ENCODE measurements at places on chromosomes 1 and 21.
A peak's percentile ranks its signal among the peaks of the same experiment; 100 is the strongest.

DNA sequence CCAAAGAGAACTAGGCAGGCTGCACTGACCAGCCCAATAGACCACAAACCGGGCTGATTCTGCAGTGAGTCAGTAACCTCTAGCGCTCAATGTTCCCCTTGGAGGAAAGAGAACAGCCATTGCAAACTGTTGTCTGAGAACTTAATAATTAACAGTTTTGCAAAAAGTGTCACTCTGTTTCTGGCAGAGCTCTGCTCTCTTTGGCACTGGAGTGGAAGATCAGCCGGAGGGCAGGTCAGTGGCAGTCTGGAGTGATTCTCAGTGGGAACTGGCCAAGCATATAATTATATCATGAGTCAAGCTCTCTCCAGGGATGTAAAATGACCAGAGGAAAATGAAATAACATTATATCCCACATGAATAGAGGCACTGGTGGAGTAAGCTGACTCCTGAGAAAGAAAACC is 238.3 kb downstream of the HLX start:
- DNase-seq: no peak

DNA sequence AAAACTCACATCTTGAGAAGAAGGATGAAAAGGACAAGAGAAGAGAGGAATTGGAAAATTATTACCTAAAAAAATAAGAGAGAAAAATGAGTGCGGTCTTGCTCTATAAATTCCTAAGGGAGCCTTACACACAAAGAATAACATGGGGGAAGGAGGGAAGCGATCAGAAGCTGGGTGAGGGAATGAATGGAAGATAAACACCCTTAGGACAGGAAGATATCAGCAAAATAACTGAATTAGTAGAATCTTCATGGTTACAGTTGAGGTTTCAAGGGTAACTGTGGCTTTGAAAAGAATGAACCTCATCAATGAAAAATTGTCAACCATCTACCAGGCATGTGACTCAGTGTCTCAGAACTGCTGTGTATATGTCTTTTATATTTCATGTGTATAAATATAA is 192.5 kb upstream of the FOXD3 start:
- no peak for DNase-seq

- DNase-seq: no peak
These were observed at the start of gene SYCP1 for GRCh38 chr1:114854693-114855320. Gene SYCP1, plus strand, starts transcription at chr1:114854863. Its CDS starts 602 bp downstream, at chr1:114855465.

GRCh38 chr1:41361495-41362356 is 492 bp downstream of the FOXO6 start:
- DNase-seq: peak; percentile 66

- no peak for DNase-seq
These were observed 37.2 kb upstream of the AGO1 start for GRCh38 chr1:35845766-35846165.

DNA sequence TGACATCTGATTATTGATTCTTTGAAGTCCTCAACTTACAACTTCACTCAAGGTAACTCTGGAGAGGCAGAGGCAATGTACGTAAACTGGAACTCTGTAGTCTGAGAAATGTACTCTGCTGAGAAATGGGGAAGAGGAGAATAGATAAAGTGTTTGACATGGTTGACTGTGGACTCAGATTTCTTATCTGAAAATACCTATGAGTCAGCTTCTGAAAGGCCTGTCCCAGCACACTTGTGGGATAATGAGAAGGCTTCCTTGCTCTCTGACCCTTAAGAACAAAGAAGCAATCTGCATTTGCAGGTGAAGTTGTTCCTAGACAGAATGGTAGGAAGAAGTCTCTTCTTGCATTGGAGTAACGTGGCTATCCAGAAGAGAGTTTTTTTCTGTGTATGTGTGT is 1573.5 kb downstream of the BRINP3 start:
- DNase-seq: no peak

GRCh38 chr1:225651872-225652728 is 823 bp downstream of the ENAH start:
- DNase-seq: peak; percentile 50

GRCh38 chr1:181674617-181675016 is 191.3 kb downstream of the CACNA1E start:
- DNase-seq: no peak

GRCh38 chr1:58157256-58157655 is 389.3 kb downstream of the OMA1 start:
- DNase-seq: no peak

DNA sequence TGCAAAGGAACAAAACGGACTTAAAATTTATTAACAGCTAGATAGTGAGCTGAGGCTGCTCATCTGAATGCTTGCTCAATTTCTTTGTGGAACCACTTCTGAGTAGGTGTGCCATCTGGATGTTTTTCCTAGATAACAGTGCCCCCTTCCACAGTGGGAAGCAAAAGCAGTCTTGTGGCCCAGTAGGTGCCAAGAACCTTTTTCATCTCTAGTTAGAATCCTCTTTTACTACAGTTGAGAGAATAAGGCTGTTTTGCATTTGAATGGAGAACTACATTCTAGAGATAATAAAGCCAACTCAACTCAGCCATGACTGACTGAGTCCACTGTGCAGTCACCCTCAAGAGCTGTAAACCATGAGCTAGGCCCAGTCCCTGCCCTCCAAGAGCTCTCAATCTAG is 13.3 kb downstream of the F3 start:
- no peak for DNase-seq

DNA sequence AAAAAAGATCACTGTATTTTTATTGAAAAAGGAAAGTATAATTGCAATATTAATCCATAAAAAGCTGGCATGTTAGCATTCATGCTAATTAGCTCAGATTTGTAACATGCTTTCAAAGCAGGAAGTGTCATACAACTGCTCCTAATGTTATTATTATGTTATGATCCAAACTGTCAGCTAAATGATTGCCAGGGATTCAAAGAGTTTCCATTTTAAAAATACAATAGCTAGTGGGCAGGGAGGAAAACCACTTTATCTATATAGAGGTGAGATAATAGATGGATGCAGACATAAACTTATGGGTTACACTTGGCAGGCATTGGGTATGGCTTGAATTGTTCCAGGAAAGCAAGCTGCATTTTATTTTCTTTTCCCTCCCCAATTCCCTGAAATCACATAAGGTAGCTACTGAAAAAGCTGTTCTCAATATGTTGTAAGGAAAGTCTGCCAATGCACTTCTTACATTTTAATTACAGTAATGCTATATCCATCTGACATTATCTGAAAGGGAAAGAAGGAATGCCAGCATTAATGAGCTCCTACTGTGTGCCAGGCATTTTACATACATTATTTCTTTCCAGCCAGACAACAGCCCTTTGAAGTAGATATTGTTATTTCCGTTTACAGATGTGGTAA is 9.8 kb upstream of the MYSM1 start:
- DNase-seq: no peak

DNA sequence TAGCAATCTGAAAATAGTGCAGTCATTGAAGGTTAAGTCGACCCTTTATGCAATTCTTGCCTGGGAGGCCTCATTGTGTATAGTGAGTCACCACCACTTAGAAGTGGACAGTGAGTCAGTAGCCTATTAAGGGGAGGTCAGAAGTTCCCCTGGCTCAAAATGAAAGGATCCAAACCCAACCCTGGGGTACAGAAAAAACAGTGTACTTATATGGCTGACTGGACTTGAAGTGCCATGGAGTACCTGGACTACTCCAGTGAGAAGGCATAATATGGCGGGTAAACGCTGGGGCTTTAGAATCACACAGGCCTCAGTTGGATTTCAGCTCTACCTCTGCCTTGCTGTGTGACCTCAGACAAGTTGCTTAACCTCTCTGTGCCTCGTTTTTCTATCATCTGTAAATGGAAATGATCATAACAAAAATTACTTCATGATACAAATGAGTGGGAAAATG is 2.2 kb upstream of the BCL9 start:
- peak; percentile 17 for DNase-seq

GRCh38 chr1:158176399-158176798 is 4.3 kb upstream of the CD1D start:
- no peak for DNase-seq

- DNase-seq: peak; percentile 29
These were observed 19.7 kb downstream of the STUM start for GRCh38 chr1:226568077-226568831.

DNA sequence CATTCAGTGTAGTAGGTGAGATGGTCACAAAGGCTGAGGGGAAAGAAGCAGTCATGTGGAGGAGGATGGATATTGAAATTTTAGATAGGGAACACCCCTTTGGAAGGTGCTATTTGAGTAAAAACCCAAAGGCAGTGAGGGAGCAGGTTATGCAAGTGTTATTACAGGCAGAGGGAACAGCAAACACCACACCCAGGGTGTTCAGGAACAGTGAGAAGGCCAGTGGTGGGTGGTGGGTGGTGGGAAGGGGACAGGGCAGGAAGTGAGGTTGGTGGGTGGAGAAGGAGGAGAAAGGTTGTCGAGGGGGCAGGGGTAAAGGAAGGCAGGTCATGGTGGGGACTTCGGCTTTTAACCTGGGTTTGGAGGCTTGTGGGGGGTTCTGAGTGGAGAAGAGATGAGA is 39.2 kb upstream of the SCMH1 start:
- no peak for DNase-seq

GRCh38 chr1:154739654-154740053 is 130.4 kb downstream of the KCNN3 start:
- DNase-seq: no peak

- DNase-seq: no peak
These were observed 30.8 kb downstream of the MRPL37 start for GRCh38 chr1:54230507-54231339.

DNA sequence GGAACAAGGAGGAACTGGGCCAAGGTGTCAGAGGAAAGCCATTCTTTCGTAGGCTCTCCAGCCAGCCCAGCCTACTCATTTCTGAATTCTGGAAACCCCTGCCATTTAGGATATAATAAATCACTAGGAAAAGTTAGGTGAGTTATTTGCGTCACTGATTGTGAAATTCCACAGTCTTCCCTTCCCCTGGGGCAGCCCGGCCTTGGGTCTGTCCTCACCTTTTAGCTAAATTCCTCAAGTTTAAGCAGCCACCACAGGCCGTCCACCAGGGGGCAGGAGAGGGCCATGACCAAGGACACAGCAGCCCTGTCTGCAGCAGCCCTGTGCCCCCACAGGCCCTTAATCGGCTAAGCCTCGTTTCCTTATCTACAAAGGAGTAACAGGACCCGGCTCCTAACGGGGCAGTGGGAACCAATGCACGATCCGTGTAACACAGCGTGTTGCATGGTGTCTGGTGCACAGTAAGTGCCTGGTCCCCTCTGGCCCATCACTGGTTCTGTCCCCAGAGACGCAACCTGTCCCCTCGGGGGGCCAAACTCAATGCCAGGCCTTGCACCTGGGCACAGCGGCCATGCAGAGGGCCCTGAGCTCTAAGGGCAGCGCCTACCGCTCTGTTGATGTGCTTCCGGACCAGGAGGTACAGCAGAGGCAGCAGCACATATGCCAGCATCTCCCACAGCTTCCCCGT is 18.1 kb downstream of the GPR157 start:
- DNase-seq: peak; percentile 97

DNA sequence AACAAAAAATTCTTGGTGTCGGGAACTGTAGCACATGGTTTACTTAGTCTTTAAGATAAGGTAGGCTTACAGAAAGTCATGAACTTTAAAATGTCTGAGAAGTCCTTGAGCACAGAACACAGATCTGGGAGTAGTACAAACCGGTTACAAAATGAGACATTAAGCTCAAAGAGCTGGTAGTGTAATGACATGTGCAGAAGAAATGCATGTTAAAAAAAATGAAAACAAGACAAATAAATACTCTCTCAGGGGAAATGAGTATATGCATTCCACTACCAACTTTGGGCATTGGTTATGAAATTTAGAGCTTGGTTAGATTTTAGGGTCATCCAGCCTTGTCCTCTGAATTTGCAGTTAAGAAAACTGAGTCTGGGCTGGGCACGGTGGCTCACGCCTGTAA is 91.5 kb upstream of the F3 start:
- no peak for DNase-seq

DNA sequence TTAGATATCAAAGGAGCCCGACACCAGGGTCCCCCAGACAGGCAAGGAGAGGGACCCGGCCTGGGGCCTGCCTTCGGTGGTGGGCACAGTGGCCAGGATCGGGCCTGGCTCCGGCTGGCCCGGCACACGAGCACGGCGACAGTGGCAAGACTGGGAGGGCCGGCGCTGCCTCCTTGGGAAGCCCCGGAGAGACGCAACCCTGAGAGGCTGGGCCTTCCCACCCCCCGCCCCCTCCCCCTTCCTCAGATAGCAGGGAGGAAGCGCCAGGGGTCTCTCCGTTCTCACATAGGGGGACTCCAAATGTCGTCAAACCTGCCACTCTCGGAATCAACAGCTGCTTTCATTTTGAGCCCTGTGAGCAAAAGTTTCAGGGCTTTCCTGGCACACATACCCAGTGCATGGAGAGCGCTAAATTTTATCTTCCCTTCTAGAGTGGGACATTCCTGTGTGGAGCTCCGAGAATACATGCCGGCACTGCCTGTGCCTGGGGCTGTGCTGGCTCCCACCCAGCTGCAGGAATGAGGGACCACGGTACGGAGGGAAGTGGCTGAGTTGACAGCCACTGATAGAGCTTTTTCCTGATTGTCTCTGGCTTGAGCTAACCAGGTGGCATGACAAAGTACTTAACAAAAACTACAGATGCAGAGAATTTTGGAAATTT is 62.4 kb downstream of the CD247 start:
- peak; percentile 30 for DNase-seq

DNA sequence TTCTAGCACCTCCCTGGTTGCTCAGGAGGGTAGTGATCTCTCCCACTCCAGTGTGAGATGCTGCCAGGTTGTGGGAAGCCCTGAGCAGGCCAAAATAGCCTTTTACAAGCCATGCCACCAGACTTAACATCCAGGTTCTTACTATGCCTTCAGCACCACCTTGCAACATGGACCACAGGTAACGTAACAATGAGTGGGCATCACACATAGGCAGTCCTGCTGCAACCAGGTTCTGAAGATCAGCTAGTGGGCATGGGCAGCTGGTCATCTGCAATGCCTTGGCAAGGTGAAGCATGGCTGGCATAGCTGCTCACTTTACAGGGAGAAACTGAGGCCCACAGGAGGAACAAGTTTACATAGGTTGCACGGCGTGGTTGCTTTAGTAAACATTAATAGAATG is 40.7 kb downstream of the DHCR24 start:
- no peak for DNase-seq

GRCh38 chr1:19625291-19625937 is 18.7 kb upstream of the NBL1 start:
- no peak for DNase-seq

- no peak for DNase-seq
These were observed 244.4 kb downstream of the CHRM3 start for GRCh38 chr1:239630767-239631166.
